ENCODE measurements at places on chromosomes 2 and 18.

GRCh38 chr2:195995499-195995898, 73.1 kb downstream of the DNAH7 start:
- no peak for DNase-seq

GRCh38 chr2:9230881-9231280, 24.3 kb downstream of the ASAP2 start:
- DNase-seq = no peak

- no peak for DNase-seq
Observed at GRCh38 chr2:64998658-64999061, 9.5 kb downstream of the SLC1A4 start.

- DNase-seq = no peak
Observed at GRCh38 chr2:114128725-114129124, 238.8 kb downstream of the ACTR3 start.

DNA sequence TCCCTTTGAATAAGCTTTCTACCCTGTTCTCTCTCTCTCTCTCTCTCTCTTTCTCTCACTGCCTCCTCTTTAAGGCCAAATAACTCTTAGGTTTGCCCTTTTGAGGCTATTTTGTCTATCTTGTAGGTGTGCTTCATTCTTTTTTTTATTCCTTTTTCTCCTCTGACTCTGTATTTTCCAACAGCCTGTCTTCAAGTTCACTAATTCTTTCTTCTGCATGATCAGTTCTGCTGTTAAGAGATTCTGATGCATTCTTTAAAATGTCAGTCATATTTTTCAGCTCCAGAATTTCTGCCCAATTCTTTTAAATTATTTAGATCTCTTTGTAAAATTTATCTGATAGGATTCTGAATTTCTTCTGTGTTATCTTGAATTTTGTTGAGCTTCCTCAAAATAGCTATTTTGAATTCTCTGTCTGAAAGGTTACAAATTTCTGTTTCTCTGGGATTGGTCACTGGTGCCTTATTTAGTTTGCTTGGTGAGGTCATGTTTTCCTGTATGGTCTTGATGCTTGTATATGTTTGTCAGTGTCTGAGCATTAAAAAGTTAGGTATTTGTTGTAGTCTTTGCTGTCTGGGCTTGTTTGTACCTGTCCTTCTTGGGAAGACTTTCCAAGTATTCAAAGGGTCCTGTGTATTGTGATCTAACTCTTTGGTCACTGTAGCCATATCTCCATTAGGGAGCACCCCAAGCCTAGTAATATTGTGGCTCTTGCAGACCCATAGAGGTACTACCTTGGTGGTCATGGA, 35.4 kb upstream of the DYNC1I2 start:
- DNase-seq = no peak

- no peak for DNase-seq
Observed at GRCh38 chr2:207255565-207256470, 90.1 kb upstream of the KLF7 start.

GRCh38 chr2:3377279-3377611, 373 bp downstream of the EIPR1 start:
- peak; percentile 53 for DNase-seq

DNA sequence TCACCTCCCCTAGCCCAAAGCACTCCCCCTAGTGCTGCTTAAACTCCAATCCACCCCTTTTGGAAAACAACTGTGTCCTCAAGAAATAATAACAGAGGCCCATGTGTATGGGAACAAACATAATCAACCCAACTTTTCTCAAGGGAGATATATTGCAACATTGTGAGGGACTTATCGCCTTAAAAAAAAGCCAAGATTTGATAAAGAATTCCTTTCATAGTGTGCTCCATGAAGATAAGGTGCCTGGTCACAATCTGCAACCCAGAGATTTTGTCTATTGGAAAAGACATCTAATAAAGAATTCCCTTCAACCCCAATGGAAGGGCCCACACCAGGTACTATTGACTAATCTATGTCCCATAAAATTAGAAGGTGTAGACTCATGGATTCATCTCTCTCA, 4.5 kb upstream of the RBFA start:
- no peak for DNase-seq

DNA sequence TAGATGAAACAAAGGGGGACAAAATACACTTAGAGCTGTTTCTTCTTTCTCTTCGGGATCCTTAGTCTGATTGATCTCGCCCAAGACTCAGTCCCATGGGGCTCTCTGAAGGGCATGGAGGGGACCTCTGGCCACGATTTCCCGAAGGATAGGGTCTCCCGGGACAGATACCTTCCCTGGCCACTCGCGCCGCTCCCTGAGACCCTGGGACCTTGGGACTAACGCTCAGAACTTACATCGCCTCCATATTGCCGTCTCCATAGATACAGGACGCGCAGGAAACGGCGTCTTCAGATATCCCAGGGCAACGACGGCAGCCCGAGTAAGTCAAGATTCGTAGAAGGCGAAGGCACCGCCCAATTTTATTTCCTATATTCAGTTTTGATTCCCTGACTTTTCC, at the start of gene CFAP65:
CFAP65 (minus strand) TSS at position 265 of the 400 bp plus-strand sequence. CDS start 2,468 bp downstream, outside the sequence.
- peak; percentile 71 for DNase-seq

GRCh38 chr2:191166111-191166755, 15.4 kb upstream of the STAT4 start:
- no peak for DNase-seq

DNA sequence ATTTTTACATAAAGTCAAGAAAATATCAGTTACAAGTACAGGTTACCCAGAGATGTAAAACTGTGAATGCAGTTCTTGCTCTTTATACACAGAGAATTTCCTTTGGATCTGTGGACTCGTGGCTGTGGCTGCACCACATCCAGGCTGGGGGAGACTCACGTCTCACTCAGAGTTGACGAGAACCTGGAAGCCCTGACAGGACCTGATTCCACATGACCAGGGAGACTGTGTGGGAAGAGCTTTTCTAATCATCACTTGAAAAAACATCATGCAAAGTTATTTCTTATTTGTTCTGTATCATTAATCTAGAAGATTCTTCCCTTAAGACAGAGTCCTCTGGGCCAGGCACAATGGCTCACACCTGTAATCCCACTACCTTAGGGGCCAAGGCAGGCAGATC, 1159.0 kb downstream of the RPIA start:
- DNase-seq = no peak

DNA sequence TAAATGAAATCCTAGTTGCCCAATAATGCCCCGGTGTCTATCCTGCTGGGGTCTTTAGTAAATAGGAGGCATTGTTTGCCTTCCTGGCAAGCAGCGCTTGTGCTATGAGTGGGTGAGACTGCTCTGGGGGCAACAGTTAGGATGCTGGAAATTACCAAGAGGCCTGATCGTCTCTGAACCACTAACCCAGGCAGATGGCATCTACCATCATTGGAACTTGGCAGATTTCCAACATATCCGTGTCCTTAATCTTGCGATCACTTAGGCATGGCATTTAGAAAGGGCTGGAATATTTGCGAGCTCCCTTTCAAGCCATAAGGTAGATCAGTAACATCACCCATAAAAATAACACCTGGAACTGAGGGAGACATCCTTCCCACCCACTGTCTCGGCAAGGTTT, 18.8 kb upstream of the SH3RF3 start:
- DNase-seq = no peak

GRCh38 chr2:168912901-168913369, 11.8 kb downstream of the G6PC2 start:
- DNase-seq = no peak

DNA sequence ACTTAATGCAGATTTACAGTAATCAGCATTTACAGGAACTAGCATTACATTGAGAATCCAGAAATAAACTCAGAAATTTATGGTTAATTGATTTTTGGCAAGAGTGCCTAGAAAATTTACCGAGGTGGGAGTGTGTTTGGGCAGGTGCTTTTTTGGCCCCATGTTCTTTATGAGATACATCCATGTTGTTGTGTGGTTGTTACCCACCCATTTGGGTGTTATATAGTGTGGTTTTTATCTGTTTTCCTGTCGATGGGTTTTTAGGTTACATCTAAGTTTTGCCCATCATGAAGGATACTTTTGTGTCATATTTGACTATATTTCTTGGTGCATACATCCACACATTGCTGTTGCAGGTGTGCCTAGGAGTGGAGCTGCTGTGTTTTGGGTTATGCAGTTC, 82.0 kb downstream of the ATP9B start:
- no peak for DNase-seq

DNA sequence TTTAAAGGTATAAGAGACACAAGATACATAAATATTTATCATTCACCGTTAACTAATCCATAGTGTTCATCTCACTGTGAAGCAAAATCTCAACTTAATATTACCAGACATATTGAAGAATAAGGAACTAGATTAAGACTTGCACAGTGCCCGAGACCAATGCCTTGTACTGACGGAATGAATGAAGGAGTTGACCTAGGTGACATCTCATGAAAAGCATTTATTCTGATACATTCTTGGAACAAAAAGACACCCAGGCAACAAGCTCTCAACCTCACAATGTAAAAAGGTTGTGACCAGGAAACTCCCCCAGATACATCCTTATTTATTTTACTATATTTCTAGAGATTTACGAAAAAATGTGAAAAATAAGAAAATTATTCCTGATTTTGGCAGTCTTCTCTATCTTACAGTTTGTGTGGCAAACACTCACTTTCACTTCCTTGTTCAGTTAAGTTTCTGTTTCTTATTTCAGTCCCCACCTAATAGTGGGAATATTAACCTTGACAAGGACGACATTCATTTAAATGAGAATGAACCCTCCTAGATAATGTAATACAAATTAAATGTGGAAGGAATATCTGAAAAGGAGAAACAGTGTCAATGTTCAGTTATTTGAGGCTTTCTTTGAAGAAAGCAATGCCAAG, 28.4 kb downstream of the M1AP start:
- no peak for DNase-seq

DNA sequence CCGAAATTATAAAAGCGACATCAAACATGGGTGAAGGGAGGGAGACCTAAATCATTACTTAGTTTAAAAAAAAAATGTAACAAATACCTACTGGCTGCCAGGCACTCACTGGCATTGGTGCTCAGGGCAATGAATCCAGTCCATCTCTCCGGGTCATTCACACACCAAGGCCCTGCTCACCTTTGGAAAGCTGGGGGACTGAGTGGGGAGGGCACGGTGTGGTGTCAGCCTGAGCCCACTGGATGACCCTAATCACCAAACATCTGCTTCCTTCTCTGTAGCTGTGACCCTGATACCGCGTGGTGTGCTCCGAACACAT, 336 bp upstream of the DDX1 start:
- DNase-seq = no peak

DNA sequence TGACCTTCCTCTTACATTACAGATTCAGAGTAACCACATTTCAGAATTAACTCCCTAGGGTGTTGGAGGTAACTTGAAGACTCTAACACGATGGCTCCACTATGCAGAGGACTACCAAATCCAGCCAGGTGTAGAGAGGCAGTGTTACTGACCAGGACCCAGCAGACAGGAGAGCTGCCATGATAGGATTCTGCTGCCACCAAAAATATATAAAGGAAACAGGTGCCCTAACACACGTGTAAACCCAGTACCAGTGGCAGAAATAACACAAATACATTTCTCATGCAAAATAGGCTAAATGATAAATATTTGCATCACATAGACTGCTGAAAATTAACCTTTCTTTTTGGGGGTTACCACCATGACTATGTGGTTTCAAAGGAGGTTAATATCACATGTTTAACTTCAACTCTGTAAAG, 7.0 kb downstream of the ZBTB14 start:
- DNase-seq = no peak

DNA sequence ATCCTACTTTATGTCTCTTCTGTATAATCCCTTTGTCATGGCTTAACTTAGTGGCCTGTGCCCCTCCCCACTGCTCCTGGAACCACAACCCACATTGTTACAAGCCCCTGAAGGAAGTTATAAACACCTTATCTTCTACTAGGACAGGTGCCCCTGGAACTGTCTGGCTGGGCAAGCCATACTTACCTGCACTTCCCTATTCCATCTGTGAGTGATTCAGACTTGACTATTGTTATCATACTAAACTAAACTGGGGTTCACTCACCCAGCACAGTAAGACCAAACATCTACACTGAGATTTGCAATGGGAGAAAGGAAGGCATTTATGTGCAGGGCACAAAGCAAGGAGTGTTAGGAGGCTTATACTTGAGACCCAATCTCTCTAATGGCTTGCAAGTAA, 3.7 kb upstream of the UGT1A6 start:
- no peak for DNase-seq

DNA sequence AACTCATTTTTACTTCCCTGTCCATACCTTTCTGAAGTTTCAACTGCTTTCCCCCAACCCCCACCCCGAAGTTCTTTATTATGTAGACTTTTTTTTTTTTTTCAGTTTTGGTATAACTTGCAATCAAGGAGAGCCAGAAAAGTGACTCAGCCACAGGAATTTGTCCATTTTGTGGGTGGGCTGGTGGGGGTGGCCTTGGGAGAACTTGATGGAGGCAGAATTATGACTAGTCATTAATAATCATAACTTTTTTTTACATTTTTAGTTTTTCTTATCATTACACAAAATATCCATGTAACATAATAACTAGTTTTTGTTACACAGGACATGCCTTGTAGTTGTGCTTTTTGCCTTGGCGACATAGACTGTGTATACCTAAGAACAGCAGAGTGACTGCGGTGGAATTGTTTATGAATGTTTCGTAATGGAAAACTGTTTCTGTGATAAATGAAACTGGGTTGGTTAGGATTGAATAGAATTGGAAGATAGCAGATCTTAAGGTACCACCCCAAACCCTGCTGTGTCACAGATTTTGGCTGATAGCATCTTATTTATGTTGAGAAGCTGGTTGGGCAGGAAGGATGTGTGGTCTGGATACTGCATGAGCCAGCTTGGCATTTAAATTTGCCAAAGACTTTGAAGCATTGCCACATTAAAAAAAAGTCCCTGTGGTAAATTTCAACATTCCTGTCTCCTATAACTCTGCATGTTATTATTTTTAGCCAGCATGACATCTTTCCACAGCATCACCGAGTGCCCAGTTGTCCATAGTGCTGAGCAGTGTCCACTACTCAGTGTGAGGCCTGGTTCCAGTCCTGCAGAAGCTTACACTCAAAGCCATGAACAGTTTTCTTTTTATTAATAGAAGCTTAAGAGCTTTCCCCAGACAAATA, 30.7 kb downstream of the LYPD6B start:
- no peak for DNase-seq

GRCh38 chr18:30342675-30343074, 699.9 kb downstream of the DSC3 start:
- no peak for DNase-seq

DNA sequence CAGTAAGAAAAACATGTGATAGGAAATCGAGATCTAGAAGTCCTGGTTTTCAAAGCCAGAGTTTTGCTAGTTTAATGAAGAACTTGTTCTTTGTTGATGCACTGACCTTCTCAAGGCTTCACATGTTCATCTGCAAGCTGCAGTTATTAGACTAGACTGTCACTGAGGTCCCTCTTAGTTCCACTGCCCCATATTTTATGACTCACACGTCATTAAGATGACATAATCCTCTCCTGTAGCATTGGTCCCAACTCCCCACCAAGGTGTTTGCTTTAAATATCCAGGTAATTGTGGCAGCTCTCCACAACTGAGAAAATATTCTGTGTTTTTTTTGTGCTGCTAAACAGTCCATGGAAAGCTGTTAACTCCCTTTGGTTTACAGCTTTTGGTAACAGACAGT, 149.7 kb downstream of the MREG start:
- no peak for DNase-seq

All from D341Med (cell line).